ENCODE measurements at places on chromosomes 7 and 10. TPM values are rescaled to one million over a fixed set of nuclear protein-coding genes. Genes with fewer than 3 reads are reported as not detected.

- no peak overlapping the region for H3K27ac ChIP-seq
- no peak for DNase-seq
- H3K4me1 ChIP-seq: no peaks in the 10 kb centered on the region
- H3K27me3 ChIP-seq: no peaks in the 10 kb centered on the region
- H3K36me3 ChIP-seq: no peaks in the 10 kb centered on the region
Measured at GRCh38 chr10:16915300-16915699, 98.1 kb upstream of the RSU1 start.

GRCh38 chr7:12369756-12370155, 33.9 kb downstream of the VWDE start:
- H3K27me3 ChIP-seq: no peaks in the 10 kb centered on the region
- no peaks in the 10 kb centered on the region for H3K36me3 ChIP-seq

- no peak for DNase-seq
- no peak overlapping the region for H3K4me3 ChIP-seq
- H3K36me3 ChIP-seq: no peaks in the 10 kb centered on the region
- H3K4me1 ChIP-seq: no peaks in the 10 kb centered on the region
Measured at GRCh38 chr7:4803397-4804241, 28.2 kb downstream of the AP5Z1 start.

GRCh38 chr7:31883761-31884164, 186.4 kb downstream of the PDE1C start:
- no peak overlapping the region for H3K4me3 ChIP-seq
- peak; percentile 4 for DNase-seq
- H3K36me3 ChIP-seq: no peaks in the 10 kb centered on the region
- peaks cover 7% of the 10 kb centered on the region for H3K4me1 ChIP-seq

GRCh38 chr10:57973451-57973850, 294.2 kb downstream of the IPMK start:
- no peak overlapping the region for H3K4me3 ChIP-seq
- DNase-seq: no peak
- H3K27me3 ChIP-seq: no peaks in the 10 kb centered on the region

- no peaks in the 10 kb centered on the region for H3K4me1 ChIP-seq
- H3K27me3 ChIP-seq: no peaks in the 10 kb centered on the region
- no peak overlapping the region for H3K27ac ChIP-seq
- no peak for DNase-seq
- no peaks in the 10 kb centered on the region for H3K36me3 ChIP-seq
Measured at GRCh38 chr10:120823266-120823665, 27.9 kb upstream of the WDR11 start.

DNA sequence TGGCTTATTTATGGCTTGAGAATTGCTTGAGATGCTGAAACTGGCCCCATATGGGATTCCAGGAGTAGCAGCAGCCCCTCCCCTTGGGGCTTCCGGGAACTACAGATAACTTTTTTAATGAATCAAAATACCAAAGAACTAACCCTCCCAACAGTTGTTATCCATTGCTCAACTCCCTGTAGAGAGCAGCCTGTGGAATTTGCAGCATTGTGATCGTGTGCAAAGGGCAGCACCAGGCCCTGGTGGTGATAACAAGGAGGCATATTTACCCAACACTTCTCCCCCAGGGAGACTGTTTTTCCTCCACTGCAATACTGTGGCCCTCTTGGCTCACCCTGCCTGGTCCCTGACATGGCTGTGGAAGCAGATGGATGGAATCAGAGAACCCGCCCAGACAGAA, 196.2 kb downstream of the PLXNA4 start:
- H3K27ac ChIP-seq: no peak overlapping the region
- DNase-seq: no peak
- no peak overlapping the region for H3K4me3 ChIP-seq
- H3K27me3 ChIP-seq: no peaks in the 10 kb centered on the region
- no peaks in the 10 kb centered on the region for H3K36me3 ChIP-seq

DNA sequence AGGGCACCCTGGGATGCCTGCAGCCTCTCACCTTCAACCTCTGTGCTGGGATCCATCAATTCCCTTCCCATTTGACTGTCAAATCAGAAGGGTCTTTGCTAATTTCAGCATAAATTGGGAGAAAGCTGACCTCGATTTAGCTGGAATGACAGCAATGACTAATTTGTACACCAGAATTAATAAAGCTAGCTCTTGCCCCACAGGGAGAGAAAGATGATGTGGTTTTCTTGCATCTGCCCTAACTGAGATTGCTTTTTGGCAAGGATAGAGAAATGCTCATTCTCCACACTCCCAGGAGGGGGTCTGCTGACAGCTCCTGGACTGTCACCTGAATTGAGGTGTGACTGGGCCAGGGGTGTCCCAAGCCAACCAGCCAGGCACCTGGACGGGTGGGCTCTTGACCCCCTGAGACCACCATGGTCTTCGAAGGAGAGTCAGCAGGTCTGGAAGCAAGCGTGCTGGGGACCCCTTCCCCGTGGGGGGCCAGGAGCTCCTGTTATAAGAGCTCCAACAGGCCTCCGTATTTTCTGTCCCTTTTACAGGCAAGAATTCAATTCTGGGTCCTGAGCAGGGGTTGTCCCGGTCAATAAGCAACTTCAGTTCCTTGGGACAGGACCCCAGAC, 42.1 kb downstream of the RBM17 start:
- no peaks in the 10 kb centered on the region for H3K27me3 ChIP-seq
- no peaks in the 10 kb centered on the region for H3K36me3 ChIP-seq
- no peak overlapping the region for H3K4me3 ChIP-seq
- peaks cover 23% of the 10 kb centered on the region for H3K4me1 ChIP-seq

- no peaks in the 10 kb centered on the region for H3K36me3 ChIP-seq
- DNase-seq: no peak
- H3K27me3 ChIP-seq: no peaks in the 10 kb centered on the region
- no peak overlapping the region for H3K4me3 ChIP-seq
- no peaks in the 10 kb centered on the region for H3K4me1 ChIP-seq
Measured at GRCh38 chr7:113873554-113874151, 45.2 kb downstream of the PPP1R3A start.

DNA sequence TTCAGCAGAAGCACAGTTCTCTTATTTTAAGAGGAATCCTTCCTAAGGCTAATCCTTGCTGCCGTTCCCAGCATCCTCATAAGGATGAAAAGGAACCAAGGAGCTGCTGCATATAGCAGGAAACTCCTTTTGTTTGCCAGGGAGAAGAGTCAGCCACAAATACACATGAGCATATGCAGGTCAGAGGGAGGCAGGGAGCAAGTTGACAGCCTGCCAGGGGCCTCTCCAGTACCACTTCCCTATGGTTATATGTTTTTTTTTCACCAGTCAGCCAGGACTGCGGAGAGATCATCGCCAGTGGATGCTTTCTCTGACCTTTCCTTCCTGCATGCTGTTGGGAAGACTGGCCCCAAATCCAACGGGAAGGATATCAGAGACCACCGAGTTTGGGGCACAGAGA, 39.8 kb downstream of the SLC35B4 start:
- H3K36me3 ChIP-seq: no peaks in the 10 kb centered on the region
- DNase-seq: no peak
- H3K4me3 ChIP-seq: no peak overlapping the region
- H3K27me3 ChIP-seq: no peaks in the 10 kb centered on the region

DNA sequence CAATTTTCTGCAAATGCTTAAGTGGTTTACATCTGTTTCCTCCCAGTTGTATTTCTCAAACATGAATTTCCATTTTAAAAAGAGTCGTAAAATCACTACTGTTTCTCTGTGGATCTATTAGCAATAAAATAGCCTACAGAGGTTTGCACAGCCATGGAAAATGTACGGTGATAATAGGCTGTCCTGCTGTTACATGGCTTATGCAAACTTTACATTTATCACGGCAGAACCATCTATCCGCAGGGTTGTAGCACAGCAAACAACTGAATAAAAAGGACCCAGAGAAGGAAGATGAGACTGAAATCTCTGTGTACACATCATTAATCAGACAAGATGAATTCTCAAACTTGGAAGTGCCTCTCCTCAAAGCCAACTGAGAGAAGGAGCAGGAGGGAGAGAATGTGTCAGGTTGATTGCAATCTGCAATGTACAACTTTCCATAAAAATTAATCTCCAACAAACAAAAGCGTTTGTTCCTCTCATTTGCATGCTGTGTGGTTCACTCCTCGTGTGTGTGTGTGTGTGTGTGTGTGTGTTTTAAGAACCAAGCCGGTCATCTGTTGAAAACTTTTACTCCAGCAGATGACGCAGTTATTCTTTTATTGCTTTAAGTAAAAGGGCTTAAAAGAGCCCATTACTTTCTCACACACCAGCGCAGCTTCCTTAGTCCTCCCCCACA, 279.3 kb downstream of the SKAP2 start:
- no peak overlapping the region for H3K4me3 ChIP-seq
- no peaks in the 10 kb centered on the region for H3K36me3 ChIP-seq
- H3K27ac ChIP-seq: no peak overlapping the region
- H3K4me1 ChIP-seq: no peaks in the 10 kb centered on the region
- no peaks in the 10 kb centered on the region for H3K27me3 ChIP-seq

- no peaks in the 10 kb centered on the region for H3K27me3 ChIP-seq
- H3K4me1 ChIP-seq: no peaks in the 10 kb centered on the region
- H3K4me3 ChIP-seq: peak overlapping the region; percentile 76
- peak overlapping the region; percentile 79 for H3K27ac ChIP-seq
- H3K36me3 ChIP-seq: no peaks in the 10 kb centered on the region
Measured at GRCh38 chr7:17299483-17299991, 1.1 kb downstream of the AHR start.

DNA sequence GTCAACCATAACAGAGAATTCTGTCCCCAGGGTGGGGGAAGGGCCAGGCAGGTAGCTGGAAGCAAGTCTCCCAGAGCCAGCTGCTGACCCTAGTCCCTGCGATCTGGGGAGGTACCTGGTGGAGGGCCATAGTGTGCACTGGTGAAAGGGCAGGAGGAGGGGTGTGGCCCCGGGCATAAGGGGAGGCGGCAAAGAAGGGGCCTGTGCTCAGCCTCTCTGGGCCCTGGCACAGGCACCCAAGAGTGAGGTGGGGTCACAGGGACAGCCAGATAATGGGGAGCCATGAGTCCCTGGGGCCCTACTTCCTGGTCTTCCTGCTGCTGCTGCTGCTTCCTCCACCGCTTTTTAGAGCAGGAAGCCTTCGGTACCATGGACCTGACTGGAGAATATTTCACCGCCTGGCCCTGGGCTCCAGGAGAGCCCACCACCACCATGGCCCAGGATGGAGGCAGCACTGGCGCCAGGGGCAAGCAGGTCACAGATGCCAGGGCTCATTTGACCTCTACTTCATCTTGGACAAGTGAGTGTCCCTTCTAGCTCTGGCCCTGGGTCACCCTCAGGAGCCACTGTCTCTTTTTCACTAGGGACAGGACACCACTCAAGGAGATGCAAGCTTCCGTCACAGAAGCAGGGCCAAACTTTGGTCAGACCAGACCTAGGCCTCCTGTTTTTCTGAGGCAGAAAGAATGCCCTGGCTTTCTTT, at the start of gene ANTXRL:
Gene ANTXRL, plus strand, starts transcription at position 7 of the 703 bp plus-strand sequence. Its CDS starts 266 bp downstream, at position 273.
- no peak for DNase-seq
- H3K4me3 ChIP-seq: no peak within 1 kb of the TSS
- peaks cover 6% of the 10 kb centered on the region for H3K27me3 ChIP-seq
- peaks cover 17% of the 10 kb centered on the region for H3K4me1 ChIP-seq
- H3K27ac ChIP-seq: no peak within 1 kb of the TSS
- no peaks in the 10 kb centered on the region for H3K36me3 ChIP-seq

- no peak overlapping the region for H3K4me3 ChIP-seq
- H3K36me3 ChIP-seq: no peaks in the 10 kb centered on the region
- H3K4me1 ChIP-seq: no peaks in the 10 kb centered on the region
- DNase-seq: no peak
Measured at GRCh38 chr7:153588586-153588985, 463.6 kb upstream of the DPP6 start.

DNA sequence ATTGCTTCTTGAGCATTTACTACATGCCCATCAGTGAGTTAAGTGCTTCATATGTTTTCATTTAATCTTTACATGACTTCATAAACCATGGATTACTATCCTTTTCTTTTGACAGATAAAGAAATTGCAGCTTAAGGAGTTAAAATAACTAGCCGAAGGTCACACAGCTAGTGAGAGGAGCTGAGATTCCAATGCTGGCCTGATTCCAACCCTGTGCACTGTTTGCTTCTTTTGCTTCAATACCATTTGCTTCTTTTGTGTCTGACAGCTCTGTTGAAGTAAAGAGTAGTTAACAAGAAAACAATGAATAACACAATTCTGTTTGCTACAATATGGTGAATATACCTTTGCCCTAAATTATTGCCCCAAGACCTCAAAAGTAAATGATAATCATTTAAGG, 132.4 kb downstream of the GRM3 start:
- no peak for DNase-seq
- H3K27me3 ChIP-seq: no peaks in the 10 kb centered on the region
- no peaks in the 10 kb centered on the region for H3K4me1 ChIP-seq
- H3K4me3 ChIP-seq: no peak overlapping the region
- H3K36me3 ChIP-seq: no peaks in the 10 kb centered on the region

GRCh38 chr10:30758338-30758737, 128.8 kb upstream of the LYZL2 start:
- DNase-seq: no peak
- H3K27ac ChIP-seq: no peak overlapping the region
- peaks cover 19% of the 10 kb centered on the region for H3K4me1 ChIP-seq
- H3K36me3 ChIP-seq: no peaks in the 10 kb centered on the region
- no peaks in the 10 kb centered on the region for H3K27me3 ChIP-seq

- H3K36me3 ChIP-seq: no peaks in the 10 kb centered on the region
- DNase-seq: no peak
- no peak overlapping the region for H3K27ac ChIP-seq
Measured at GRCh38 chr10:82811621-82812020, 936.6 kb downstream of the NRG3 start.

GRCh38 chr7:129074994-129075393, 20.1 kb upstream of the TNPO3 start:
- H3K27me3 ChIP-seq: no peaks in the 10 kb centered on the region
- no peaks in the 10 kb centered on the region for H3K36me3 ChIP-seq
- no peak for DNase-seq
- no peak overlapping the region for H3K27ac ChIP-seq
- peaks cover 4% of the 10 kb centered on the region for H3K4me1 ChIP-seq

DNA sequence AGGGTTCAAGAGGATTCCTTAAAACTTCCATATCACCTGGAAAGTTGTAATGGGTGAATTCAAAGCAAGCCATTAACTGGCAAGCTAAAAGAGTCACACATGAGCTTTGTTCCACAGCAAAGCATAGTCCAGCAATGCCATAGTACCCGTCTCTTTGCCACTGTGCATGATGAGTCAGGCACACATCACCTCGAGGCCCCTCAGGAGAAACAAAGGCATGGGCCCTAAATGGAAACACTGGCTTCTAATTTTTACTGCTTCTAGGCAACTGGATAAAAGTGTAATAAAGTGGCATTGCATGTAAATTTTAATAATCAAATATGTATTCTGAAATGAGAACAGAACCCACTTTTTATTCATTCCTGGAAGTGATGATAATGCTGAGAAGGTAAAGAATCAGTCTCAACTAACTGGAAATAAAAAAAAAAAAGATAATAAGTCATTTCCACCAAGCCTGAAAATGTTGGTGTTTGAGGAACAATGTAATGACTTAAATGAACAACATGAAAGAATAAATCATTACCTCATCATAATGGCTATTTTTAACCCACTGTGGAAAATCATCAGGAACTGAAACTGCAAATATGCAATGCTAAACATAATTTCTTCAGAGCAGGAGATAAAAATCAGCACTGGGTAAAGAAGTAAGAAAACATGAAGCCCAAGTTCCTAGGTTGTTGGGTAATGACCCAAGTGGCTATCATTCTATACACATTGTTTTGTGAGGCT, 104.9 kb downstream of the CDK6 start:
- H3K4me1 ChIP-seq: peaks cover 3% of the 10 kb centered on the region
- no peak for DNase-seq
- no peaks in the 10 kb centered on the region for H3K27me3 ChIP-seq
- peak overlapping the region; percentile 25 for H3K27ac ChIP-seq
- no peaks in the 10 kb centered on the region for H3K36me3 ChIP-seq

CLRN3 gene
- total RNA-seq: not detected

DRGX gene
- total RNA-seq: not detected

SPDYE2B gene
- total RNA-seq: not detected
